ENCODE measurements at places on chromosomes 1 and 21.

- no peak for DNase-seq
Observed at GRCh38 chr1:81287411-81288080, 513.2 kb upstream of the ADGRL2 start.

GRCh38 chr1:51535006-51535592, 16.0 kb upstream of the EPS15 start:
- no peak for DNase-seq

GRCh38 chr1:228037401-228038386, 30.9 kb downstream of the WNT3A start:
- no peak for DNase-seq

GRCh38 chr1:234780112-234780511, 170.1 kb upstream of the IRF2BP2 start:
- DNase-seq = no peak

- no peak for DNase-seq
Observed at GRCh38 chr21:41317063-41317392, 427 bp downstream of the FAM3B start.

- DNase-seq = no peak
Observed at GRCh38 chr1:15236321-15236721, 10.7 kb upstream of the FHAD1 start.

DNA sequence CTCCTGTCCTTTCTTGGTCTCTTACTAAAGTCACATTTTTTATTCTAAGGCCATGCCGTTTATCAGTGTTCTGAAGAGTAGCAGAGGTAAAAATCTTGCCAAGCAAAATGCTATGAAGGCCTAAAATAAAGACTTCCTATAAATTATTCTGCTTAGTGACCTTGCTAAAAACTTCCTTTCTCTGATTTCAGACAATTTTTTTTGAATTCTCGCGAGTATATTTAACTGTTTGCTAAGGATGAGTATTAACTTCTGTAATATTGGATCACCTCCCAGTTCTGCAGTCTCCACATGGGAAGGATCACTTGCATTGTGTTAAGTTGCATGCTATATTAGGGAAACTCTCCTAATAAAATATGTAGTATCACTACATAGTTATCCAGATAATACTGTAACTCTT, 123.4 kb upstream of the SNX7 start:
- DNase-seq = no peak

Measured in stimulated activated CD8-positive, alpha-beta memory T cell treated with anti-CD3 and anti-CD28 coated beads, Interleukin-7, amount 100 ng/mL, for 48 hours (primary cell).